GM04503 (cell line): ENCODE measurements at places on chromosomes 4 and X.

GRCh38 chr4:118974758-118975157 is 86.1 kb downstream of the SYNPO2 start:
- no peak for DNase-seq

- DNase-seq: no peak
These were observed 23.5 kb upstream of the TMEM165 start for GRCh38 chr4:55372259-55372658.

DNA sequence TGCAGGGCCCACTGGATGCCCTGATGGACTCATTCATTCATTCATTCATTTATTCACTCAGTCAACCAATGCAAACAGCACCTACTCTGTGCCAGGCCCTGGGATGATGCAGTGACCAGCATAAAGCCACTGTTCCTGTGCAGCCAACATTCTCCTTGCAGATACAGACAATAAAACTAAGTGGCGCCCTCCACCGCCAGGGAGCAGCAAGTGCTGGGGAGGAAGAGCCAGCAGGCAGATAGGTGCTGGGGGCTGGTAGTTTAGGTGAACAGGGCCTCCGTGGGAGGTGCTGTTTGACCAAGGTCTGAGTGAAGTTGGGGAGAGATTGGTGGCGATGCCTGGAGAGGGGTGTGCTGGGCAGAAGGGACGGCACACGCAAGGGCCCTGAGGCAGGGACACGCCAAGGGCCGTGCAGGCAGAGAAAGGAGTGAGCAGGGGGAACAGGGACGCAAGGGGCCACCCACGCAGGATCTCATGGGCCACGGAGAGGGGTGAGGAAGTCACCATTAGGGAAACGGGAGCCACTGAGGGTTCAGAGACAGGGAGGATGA is 65.5 kb downstream of the WFS1 start:
- DNase-seq: no peak

- peak; percentile 89 for DNase-seq
These were observed 286.1 kb upstream of the TENM3 start for GRCh38 chr4:181957088-181957487.

DNA sequence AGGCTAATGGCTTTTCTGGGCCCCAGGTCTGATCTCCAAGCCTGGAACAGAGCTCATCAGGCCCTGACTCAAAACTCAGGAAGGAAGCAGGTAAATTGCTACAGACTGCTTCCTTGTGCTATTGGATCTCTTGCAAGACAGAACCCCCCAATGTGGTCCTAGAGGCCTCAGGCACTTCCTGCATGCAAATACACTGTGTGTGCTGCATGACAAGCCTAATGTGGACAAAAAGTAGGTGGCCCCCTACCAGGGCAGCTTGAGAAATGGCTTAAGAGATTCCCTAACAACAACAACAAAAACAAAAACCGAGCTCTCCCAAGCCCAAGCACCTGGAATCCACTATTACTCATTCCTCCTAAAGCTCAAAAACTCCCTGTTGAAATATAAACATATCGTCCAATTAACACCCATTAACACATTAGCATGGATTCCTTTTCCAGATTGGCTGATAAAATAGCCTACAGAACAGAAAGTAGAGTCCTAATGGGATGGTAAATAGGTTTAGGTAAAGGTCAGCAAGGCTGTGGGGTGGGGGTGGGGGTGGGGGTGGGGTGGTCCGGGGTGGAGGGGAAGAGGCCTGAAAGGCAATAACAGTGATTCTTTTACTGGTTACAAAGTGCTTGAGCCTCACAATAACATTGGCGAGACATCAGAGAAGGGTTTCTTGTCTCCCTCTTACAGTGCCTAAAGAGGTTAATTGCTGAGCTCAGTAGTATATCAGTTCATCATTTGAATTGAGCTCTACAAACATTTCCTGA is 24.1 kb upstream of the FGF16 start:
- no peak for DNase-seq

GRCh38 chrX:119105826-119106225 is 21.8 kb downstream of the KIAA1210 start:
- DNase-seq: peak; percentile 27

- no peak for DNase-seq
These were observed 835.6 kb upstream of the SLIT2 start for GRCh38 chr4:19416146-19416545.

DNA sequence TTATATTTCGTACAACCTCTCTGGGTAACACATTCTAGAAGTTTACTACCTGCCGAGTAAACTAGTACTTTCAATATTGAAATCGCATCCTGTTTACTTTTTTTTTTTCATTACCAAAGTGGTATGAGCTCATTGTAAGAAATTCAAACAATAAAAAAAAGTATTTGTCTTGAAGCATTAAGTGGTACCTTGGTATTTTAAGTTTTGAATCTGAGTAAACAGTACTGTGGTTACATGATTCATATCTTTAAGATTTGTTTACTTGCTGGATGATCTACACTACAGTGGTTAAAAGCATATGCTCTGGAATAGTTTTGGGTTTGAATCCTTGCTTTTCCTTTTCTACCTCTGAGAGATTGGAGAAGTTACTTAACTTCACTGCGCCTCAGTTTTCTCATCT is 3.8 kb upstream of the MMGT1 start:
- peak; percentile 38 for DNase-seq

DNA sequence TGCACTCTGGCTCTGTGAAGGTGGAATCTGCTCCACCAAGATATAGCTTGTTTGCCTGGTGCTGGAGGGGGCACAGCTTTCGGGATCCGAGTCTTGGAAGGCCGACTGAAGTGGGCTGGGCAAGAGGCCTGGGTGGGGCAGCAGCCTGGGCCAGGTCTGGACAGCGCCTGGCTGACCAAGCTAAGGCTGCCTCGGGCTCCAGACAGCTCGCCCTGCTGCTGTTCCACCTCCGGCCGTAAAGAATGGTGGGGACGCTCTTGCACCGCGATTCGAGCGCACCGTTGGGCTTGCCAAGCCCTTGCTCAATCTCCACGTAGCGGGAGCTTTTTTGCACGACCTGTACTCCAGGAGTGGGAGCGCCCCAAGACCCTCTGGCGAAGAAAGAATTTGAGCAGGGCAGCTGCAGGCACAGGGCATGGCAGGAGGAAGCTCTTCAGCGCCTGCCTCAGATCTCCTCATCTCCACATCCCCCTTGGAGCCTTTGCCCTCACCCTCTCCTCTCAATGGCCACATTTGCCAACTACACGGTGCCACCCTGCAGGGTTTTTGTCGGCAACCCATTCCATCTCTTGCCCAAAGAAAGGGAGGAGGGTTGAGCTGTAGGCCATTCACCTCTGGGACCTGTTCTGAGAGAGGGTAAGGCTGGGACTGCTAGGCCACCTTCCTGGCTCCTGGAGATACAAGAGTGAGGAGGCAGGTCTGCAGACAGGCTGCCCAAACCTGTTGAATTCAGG is 18.9 kb downstream of the CNGA2 start:
- peak; percentile 11 for DNase-seq

GRCh38 chr4:8675383-8675782 is 82.8 kb downstream of the CPZ start:
- DNase-seq: no peak

DNA sequence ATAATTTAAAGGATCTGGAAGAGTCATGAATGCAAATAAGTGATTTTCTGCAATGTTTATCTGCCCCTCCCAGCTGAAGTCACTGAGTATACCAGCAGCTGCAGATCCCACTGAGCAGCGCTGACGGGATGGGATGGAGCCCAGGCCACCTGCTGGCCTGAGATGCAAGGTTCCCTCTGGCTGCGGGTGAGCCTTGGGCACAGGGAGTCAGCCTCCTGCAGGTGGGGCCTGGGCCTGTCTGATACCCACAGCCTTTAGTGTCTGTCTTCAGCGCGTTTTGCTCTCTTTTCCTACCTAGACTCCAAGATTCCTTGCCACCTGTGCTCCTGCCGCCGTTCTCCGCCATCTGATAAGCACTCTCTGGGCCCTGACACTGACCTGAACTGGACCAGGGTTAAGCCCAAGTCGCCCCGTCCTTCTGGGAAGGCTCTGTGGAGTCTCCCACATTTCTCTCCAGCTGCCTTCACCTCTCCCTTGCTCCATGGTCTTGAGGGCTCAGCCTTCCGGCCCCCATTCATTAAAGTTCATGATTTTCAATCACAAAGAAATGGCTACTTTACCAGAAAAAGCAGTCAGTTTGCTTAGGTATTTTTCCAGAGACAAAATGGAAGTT is 223.1 kb upstream of the FAT1 start:
- DNase-seq: no peak

DNA sequence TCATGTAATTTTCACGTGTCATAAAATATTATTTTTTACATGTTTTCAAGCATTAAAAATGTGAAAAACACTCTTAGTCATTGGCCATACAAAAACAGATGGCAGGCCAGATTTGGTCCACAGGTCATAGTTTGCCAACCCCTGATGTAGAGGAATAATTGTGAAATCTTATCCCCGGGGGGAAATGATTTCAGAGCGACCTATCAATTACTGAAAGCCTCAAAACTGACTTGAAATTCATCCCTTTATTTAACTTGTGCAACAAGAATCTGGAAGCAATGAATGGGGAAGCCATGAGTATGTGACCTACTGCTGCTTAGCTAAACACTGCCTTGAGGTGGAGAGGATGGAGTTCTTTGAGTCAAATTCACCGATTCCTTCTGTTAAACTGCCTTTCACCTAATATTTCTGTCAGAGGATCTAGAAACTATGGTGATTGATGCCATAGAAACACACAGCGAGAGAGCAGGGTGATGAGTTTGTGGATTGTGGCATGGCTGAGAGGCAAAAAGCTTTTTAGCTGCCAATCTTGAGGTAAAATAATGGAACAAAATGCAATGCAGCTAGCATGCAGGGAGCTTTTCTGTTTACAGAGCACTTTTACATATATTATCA is 30.3 kb upstream of the BRS3 start:
- DNase-seq: no peak

GRCh38 chr4:170818786-170819185 is 729.0 kb upstream of the AADAT start:
- no peak for DNase-seq

DNA sequence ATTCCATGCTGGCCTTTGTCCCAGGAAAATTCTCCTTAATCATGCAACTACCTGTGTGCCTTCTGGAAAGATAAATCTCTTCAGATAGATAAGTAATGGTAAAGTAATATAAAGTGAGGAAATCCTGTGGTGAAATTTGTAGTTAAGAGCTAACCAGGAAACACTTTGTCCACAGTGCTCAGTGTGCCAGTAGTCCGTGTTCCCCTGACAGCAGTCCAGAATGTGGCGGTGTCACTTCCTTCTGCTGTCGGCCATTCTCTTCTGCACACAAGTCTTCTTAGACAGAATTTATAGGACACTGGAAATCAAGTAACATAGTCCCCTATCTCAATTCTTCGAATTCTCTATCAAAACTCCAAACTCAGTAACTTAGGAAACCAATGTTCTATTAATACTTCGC is 5.7 kb upstream of the CXXC4 start:
- no peak for DNase-seq

- DNase-seq: no peak
These were observed 21.0 kb downstream of the JAKMIP1 start for GRCh38 chr4:6179362-6179761.

DNA sequence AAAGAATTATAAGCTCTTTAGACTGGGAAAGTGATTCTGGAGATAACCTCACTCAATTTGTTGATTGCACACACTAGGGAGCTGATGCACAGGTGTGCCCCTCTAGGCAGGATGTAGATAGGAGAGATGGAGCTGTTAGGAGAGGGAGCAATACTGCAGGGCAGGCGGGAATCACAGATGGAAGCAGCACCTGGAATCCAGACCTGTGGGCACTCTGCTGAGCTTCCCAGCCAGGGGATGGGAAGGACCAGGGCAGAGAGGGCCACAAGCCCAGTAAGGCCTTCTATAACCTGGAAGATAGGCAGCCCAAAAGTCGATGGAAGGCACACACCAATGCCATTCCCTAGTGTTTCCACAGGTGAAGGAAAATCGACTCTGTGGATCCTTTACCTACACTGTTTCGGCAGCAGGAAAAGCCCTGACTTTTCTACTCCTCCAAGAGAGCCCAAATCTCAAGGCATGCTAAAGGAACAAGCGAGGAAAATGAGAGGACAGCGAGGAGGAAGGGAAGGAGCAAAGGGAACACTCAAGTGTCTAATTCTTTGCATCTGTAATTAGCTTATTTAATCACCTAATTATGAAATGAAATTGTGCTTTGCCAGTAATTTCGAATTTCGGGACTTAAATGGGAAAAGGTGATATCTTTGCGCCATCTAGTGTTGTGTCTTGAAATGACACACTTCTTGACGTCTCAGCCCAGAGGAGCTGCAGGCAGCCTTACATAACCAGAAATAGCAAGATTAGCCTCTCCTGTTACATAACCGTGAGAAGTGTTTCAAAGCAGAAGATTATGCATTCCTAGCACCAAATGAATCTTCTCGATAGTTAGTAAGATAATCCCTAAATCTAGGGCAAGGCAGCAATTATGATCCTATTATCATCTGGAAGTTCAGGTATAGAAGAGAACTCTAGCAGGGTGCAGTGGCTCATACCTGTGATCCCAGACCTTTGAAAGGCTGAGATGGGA is 31.0 kb upstream of the TLR3 start:
- DNase-seq: peak; percentile 26

DNA sequence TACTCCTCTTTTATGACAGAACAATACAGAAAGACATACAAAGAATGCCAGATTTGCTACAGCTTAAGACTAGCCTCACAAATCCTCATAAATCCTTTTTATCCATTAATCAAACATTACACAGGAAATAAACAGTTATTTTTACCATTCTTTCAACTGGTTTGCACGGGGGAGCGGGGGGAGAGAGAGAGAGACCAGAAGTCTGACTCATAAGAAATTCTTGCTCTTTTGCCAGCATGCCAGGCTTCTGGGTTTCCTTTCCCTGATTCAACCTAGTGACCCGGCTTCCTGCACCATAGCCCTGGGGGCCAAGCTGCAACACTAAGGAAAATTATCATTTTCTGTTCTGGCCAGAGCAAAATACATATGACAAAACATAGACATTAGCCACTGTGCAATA is 6.8 kb upstream of the RRAGB start:
- peak; percentile 35 for DNase-seq

- no peak for DNase-seq
These were observed 468.7 kb upstream of the FAM241A start for GRCh38 chr4:111676533-111676932.

- DNase-seq: no peak
These were observed 76.2 kb downstream of the MTMR1 start for GRCh38 chrX:150769408-150769807.

DNA sequence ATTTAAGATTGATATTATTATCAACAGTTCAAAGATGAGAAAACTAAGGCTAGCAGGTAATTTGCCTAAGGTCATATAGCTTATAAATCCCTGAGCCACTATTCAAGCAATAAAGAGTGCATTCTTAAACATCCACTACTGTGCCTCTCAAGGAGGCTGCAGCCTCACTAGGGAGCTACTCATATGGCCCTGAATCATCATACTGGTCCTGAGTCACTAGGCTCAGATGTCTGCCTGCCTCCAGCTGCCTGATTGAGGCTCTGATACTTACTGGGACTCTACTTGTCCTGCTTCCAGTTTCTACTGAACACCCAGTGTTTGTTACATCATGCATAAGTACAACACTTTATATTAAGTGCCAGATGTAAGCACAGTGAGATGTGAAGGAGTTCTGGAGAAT is 110.7 kb downstream of the AASDH start:
- DNase-seq: no peak

- DNase-seq: no peak
These were observed 8.1 kb downstream of the RTL5 start for GRCh38 chrX:72123471-72124185.

- no peak for DNase-seq
These were observed 418.8 kb downstream of the BCOR start for GRCh38 chrX:39678914-39679313.

- no peak for DNase-seq
These were observed 72.4 kb downstream of the PSAPL1 start for GRCh38 chr4:7362341-7362740.

GRCh38 chrX:132751063-132751690 is 207.3 kb downstream of the HS6ST2 start:
- no peak for DNase-seq

- no peak for DNase-seq
These were observed 123.0 kb upstream of the PLS3 start for GRCh38 chrX:115437841-115438595.
